Cardiac ventricle fibroblast (primary cell): ENCODE measurements at places on chromosomes 1 and 21. TPM values are rescaled to one million over a fixed set of nuclear protein-coding genes. Genes with fewer than 3 reads are reported as not detected.

Gene PRRC2C
- 51.7 and 54.3 TPM in 2 replicates for total RNA-seq

Gene GFI1
- 0.06 and 0.10 TPM in 2 replicates for total RNA-seq

Gene KIFAP3
- 12.8 and 19.0 TPM in 2 replicates for total RNA-seq

Gene SRSF11
- total RNA-seq: 56.3 TPM in 2 replicates

Gene SEMA4A
- 1.8 TPM in 1 of 2 replicates, not detected in the other for total RNA-seq

Gene IGSF5
- total RNA-seq: not detected in 2 replicates

Gene AK4
- 57.0 and 63.2 TPM in 2 replicates for total RNA-seq

Gene RNF223
- not detected in 2 replicates for total RNA-seq

Gene FTCD
- not detected in 2 replicates for total RNA-seq

Gene VCAM1
- total RNA-seq: 15.0 and 18.8 TPM in 2 replicates

Gene KCNH1
- total RNA-seq: not detected in 2 replicates

Gene TSTD1
- total RNA-seq: 14.5 and 21.0 TPM in 2 replicates

Gene B3GALT2
- total RNA-seq: 0.06 TPM in 1 of 2 replicates, not detected in the other

Gene C1orf115
- 0.75 and 1.1 TPM in 2 replicates for total RNA-seq

Gene OPRD1
- not detected in 2 replicates for total RNA-seq

Gene KRTAP19-3
- total RNA-seq: not detected in 2 replicates

Gene S100A7A
- not detected in 2 replicates for total RNA-seq
